ENCODE measurements at places on chromosomes 12 and 14. TPM values are rescaled to one million over a fixed set of nuclear protein-coding genes. Genes with fewer than 3 reads are reported as not detected.

DNA sequence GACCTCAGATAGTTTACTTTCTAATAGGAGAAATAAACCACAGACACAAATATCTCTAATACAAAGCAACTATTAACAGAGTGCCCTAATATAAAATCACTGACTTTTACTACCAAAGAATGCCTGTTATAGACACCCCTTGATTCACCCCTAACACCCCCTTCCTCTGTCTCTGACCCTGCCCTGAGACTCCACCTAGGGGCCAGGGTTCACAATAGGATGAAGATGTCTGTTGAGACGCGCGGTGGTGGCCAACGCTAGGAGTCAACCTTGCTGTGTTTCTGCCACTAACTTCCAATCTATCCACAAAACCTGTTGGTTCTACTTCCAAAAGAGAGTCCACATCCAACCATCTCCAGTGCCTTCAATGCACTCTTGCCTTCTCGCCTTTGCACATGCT, 10.9 kb upstream of the TC2N start:
- DNase-seq = no peak

DNA sequence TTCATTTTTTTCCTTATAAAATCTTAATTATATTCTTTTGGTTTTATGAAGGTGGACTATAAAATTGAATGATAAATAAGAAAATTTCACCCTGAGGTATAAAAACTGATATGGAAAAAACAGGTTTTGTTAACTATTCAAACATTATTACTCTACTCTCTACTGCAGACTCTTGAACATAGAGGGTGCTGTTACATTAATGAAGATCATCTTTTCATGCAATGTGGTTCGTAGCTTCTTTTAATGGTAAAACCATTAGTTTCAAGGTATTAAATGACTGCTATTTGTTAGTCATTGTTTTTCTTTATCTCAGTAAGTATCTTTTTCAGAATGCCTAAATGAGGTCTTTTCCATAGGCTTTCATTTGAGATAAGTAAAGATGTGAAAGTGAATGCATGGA, 510.4 kb downstream of the SLC16A7 start:
- no peak for DNase-seq

DNA sequence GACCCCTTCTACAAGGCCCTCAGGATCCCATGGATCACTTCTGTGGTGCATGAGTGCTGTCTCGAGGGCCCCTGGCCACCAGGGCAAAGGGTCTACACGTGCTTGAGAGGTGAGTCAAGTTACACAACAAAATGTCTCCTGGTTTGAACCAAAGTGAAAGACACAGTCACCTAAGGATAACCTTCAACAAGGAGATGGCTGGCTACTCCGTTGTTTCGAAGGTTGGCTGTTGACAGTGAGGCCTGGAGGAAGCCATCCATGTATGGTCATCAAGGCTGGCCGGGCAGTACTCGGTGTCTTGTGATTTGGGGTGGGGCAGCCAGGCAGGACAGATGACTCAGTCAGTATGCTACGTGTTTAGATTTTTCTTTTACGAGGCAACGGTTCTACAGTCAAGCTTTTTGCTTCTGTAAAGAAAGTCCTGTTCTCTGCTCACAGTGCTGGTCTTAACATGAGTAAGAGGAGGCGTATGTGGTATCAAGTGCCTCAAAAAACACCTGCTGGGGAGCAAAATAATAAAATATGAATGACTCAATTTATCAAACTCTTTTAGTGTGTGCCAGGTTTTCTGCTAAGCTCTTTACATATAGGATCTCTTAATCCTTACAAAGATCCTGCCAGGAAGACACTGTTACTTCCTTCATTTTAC, 18.0 kb upstream of the NT5DC3 start:
- peak; percentile 97 for DNase-seq

- DNase-seq = peak; percentile 93
Observed at GRCh38 chr14:101927859-101928258, 36.5 kb upstream of the DYNC1H1 start.

- no peak for DNase-seq
Observed at GRCh38 chr12:124954771-124955170, 34.2 kb downstream of the DHX37 start.

The IRF2BPL gene
- 17.6 TPM for polyA plus RNA-seq

The ARHGAP9 gene
- 0.98 TPM for polyA plus RNA-seq

The POTEG gene
- polyA plus RNA-seq = not detected

The SVOP gene
- polyA plus RNA-seq = not detected

The ZNF705A gene
- polyA plus RNA-seq = not detected

The ETNK1 gene
- polyA plus RNA-seq = 13.0 TPM

Measured in BJ (cell line).